Right hindlimb (tissue), 1 donor: ENCODE measurements at places on chromosomes 4 and X.

- DNase-seq = no peak
Observed at GRCh38 chrX:96703816-96704215, 19.2 kb downstream of the DIAPH2 start.

- no peak for DNase-seq
Observed at GRCh38 chr4:184237612-184238011, 19.9 kb upstream of the ENPP6 start.

GRCh38 chr4:94378047-94378446 lies 35.4 kb upstream of the HPGDS start:
- no peak for DNase-seq

DNA sequence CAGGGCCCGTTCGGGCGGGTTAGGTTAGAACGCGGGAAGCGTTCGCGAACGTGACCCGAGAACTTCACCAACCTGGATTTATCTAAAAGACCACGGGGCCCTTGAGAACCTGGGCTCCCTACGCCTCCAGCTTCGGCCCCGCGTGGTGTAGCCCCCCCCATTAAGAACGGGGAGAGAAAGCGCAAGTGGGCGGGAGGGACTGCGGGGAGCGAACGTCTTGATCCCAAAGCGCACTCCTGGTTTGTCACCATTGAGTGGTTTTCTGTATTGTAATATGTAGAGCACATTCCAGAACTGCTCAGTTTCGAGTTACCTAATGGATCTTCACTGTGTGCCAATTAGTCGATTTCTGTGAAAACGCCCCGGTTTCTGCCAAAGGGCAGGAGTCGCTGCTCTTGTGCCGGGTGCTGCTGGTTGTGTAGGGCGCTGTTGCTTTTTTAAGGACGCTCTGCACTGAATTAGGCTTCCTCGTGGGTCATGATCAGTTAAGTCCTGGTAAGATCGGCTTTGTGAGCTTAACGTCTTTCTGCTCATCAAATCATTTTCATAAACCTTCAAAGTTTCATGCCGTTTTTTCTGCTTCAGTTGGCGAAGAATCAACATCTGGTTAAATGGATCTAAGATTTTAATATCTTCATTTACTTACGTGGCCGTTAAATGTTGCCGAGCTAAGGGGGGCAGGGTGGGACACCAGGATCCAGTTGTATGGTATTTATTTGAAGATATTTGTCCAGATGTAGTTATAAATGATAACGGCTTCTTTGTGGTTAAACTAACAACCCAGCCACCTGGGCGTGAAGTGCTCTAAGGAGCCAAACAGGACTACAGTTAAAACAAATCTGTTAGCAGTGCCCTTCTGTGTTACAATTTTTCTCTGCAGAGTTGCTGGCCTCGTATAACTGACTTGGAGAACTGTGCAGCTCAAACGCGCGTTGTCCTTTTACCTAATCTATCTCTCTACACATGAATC lies 809 bp downstream of the MND1 start:
- DNase-seq = peak; percentile 68

DNA sequence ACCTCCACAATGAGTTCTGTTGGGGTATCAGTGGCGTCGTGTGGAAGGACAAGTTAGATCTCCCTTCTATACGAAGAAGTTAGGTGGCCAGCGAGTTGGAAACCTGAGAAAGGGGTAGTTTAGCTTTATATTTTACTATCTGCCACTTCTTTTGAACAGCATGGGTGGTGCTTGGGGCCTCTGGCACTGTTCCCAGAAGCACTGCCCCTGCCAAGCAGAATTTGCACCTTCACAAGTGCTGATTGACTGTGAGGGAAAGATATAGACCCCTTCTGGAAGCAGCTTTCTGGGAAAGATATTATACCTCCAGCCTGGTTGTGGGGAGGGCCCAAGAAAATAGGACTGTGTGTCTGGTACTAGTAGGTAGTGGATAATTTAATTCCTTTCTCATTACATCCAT lies 246.9 kb downstream of the FBXO8 start:
- DNase-seq = no peak

GRCh38 chrX:41031256-41031967 lies 53.8 kb upstream of the USP9X start:
- no peak for DNase-seq

GRCh38 chr4:83631066-83631465 lies 95.2 kb downstream of the GPAT3 start:
- no peak for DNase-seq
